CMK (cell line): ENCODE measurements at places on chromosomes 12 and 14.

DNA sequence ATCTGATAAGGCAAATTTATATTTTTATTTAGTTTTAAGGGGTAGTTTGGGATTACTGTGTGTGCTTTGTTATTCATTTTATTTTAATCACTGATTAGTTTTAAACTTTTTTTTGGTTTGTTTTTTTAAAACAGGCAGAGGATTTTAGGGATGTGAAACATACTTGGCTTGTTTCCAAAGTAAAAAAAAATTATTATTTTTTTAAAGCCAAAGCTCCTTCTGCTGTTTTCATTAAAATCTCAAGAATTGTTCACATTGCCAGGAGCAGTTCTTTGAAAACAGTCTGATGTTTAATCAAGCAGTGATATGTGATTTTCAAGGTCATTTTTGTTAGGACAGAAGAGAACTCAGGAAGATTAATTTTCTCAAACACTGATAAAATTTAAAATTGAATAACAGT lies 11.2 kb downstream of the TTC8 start:
- no peak for DNase-seq

DNA sequence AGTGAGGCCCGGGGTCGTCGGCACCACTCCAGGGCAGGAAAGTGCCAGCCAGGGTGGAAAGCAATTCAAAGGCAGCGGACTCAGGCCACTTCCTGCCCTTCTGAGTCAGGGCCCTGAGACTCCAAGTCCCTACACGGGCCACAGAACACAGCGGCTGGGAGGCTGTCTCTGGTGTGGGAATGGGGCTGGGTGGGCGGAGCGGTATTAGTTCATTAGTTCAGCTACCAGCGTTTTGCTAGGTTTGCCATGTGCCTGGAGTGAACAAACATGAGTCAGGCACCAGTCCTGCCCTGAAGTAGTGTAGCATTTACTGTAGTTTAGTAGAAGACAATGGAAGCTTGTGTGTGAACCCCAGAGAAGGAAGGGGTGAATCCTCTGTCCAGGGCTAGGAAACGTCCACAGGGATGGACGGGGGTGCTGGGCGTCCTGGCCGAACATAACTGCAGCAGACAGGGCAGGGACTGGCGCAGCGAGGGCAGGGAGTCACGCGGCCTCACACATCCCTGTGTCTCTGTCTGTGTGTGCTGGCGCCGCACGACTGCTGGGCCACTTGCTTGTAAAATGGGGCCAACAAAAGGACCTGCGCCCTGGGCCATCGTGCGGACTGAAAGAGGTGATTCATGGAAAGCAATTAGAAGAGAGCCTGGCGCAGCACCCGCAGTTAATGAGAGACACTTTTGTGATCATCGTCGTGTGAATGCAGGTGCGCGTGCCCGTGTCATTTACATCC lies 186.4 kb upstream of the PRMT8 start:
- DNase-seq, result no peak

DNA sequence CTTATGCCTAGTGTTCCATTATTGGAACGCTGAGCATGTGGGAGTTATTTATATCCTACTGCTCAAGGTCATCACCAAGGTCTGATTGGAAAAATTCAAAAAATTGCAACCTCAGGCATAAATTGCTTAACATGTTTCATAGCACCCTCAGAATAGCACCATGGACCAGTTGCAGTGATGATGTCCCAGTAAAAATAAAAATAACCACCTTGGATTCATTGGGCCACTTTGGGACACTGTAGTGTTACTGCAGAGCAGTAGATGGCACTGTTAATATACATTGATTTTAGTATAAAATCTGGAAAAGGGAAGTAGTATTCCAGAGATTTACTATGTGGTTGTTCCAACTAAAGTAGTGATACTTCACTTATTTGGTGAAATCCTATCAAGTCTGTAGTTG lies 31.0 kb upstream of the PTCSC3 start:
- no peak for DNase-seq

GRCh38 chr12:20740972-20741371 lies 45.8 kb downstream of the SLCO1C1 start:
- no peak for DNase-seq

GRCh38 chr12:113184098-113184899 lies 979 bp downstream of the DDX54 start:
- DNase-seq, result no peak

DNA sequence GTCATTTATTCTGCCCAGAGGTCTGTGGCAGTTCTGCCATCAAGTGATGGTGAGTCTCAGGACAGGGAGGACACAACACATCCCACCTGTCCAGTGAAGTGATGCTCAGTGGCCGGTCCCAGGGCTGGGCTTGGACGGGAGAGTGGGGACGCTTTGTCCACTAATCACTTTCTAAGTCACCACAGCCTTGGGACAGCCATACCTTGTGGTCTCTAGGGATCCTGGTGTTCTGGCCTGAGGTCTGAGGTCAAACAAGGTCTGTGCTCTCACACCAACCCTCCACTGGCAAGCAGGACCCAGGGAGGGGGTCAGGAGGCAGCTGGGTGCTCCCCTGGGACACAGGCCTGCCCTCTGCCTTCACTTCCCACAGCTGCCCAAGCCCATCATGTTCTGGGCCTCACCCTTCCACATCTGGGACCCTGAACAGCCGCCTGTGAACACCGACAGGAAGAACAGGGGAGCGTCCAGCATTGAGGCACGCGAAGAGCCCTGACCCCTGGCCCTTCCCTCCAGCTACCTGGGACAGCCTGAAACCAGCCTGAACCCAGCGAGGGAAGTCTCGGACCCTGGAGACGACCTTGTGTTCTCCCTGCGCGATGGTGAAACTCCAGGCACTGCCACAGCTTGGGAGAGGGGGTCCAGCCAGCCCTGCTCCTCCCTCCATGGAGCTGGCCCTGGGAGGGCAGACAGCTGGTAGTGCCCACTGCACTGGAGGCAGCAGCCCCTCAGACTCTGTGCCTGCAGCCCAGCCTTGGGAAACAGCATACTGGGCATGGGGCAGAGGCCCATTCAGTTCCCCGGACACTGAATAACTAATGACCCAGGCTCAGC lies 19.7 kb upstream of the GPR132 start:
- DNase-seq, result no peak

GRCh38 chr14:20560961-20561360 lies at the start of gene RNASE9:
Gene RNASE9 (minus strand): TSS chr14:20561047.
- DNase-seq, result no peak

DNA sequence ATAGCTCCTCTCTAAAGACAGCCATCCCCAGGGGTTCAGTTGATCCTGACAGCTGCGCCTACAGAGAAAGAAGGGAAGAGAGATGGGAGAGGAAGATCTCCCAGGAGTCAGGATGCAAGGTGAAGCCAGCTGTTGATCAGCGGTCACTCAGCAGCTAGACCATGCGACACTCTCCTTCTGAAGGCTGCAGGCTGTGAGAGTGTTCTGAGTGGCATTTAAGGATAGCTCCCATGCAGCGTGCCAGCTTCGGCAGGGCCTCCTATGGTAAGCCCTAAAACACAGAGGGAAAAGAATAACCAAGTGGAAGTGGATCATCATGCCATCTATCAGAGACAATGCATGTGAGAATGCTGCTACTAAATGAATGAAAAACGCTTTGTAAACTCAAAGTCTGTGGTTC lies 197.9 kb upstream of the NUDT4 start:
- DNase-seq, result no peak

- no peak for DNase-seq
These were observed 11.5 kb upstream of the CABP1 start for GRCh38 chr12:120628919-120629318.

DNA sequence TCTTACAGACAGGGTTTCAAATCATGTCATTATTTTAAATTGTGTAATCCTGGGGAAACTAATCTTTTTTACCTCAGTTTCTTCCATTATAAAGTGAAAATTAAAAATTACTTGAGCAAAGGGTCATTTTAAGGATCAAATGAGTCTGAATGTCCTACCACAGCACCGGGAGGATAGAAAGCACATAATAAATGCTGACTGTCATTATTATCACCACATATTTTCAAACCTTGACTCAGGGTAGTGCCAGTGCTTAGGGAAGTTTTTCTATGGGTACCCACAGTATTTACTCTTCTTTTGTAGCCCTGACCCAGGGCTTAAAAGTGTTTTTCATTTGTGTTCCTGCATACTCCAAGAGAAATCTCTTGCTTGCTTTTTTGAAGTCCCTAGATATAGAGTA lies 60.5 kb downstream of the KCNMB4 start:
- no peak for DNase-seq

GRCh38 chr12:30980955-30981662 lies 54.6 kb downstream of the TSPAN11 start:
- no peak for DNase-seq

GRCh38 chr14:102197317-102197853 lies 57.7 kb downstream of the WDR20 start:
- no peak for DNase-seq

DNA sequence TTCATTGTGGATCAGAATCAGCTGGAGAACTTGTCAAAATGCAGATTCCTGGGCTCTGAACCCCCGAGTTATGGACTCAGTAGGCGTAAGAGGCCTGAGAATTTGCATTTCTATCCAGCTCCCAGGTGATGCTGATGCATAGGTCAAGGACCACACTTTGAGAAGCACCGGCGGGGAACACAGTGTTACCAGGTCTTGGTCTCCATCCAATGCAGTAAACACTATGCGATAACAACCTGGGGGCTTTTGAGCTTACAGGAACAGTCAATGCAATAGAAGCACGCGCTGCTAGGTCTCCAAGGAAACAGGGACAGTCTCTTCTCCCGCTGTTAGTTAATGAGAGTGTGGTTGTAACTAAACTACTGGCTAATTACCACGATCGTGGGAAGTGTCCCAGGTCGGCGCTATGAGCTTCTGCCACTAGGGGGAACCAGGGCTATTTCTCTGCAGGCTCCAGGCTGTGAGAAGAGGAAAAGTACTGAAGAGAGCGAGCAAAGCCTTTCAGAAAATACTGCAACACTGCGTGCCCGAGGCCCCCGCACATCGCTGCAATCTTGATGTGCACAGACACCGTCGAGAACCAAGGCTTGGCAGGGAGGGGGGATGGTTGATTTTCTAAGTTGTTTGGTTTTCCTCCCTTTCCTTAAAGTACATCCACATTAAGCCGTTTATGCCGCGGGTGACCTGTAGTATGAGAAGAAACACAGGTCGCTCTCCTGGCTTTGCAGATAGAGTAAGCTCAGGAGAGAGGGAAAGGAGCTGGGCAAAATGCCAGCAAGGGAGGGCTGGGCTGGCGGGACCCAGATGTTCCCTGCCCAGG lies 52.0 kb upstream of the KCNA1 start:
- peak; percentile 22 for DNase-seq

DNA sequence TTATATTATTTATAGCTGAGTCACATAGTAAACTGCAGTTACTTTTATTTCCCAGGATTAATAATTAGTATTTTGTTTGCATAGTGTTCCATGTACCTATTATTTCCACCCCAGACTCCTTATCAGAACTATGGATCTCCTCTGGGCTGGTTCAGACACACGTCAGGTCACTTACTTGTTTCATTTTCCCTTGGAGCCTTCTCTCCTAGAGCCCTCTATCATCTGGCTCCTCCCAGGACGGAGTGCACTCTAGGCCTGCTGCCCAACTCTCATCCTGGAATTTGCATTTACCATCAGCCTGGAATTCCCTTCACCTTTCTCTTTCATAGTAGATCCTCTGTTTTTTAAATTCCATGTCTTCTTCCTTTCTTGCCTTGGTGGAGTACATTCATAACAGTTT lies 28.5 kb upstream of the GALNT16 start:
- no peak for DNase-seq

DNA sequence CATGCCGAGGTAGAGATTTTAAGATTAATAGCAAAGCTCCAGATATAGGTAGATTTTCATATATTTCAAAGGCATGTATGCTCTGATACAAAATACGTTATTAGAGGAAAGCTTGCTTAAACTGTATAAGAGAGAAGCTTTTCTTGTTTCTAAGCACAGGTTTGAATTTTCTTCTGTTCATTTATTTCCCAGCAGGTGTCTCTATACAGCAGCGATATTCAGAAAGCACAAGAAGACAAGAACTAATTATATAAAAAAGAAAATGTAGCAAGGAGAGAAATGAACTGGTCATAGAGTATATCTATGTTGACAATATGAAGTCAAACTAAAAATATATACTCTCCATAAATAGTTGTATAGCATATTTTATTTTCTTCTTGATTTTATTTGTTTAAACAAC lies 307.4 kb upstream of the NOVA1 start:
- no peak for DNase-seq

- DNase-seq, result no peak
These were observed 751 bp downstream of the GDF11 start for GRCh38 chr12:55743406-55744339.

GRCh38 chr12:58364389-58365086 lies 423.2 kb downstream of the ATP23 start:
- DNase-seq, result no peak

- DNase-seq, result no peak
These were observed 158.0 kb downstream of the RAD51B start for GRCh38 chr14:67977434-67978034.

GRCh38 chr14:95460647-95461478 lies 55.6 kb downstream of the SYNE3 start:
- DNase-seq, result no peak

DNA sequence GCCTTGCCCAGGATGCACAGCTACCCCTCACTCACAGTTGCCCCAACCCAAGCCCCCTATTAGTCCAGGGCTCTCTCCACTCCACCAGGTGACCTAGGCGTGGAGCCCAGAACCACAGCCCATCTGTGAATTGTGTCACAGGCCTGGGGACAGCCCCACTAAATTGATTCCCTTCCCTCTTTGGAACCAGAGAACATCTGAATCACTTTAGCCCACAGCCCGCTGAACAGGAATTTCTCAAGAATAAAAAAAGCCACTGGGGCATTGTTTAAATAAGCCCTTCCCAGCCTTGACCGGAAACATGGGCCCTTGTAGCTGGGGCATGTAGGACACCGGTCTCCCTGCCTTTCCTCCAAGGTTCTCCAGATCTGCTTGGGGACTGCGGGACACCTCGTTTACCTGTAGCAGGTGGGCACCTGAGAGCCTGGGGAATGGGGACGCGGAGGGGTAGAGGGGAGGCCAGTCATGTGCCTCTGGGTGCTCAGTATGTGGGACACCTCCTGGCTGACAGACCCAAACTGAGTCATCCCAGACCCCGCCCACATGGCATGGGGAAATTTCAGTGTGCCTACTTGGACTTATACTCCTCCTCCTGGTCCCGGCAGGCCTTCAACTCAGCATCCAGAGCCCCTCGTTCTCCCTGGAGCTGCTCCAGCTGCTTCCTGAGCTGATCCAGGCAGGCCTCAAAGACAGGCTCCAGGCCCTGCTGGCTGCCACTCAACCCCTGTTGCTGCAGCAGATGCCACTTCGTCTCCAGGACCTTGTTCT lies 1.3 kb downstream of the KRT78 start:
- DNase-seq, result no peak

- DNase-seq, result no peak
These were observed 133.1 kb downstream of the PRIMA1 start for GRCh38 chr14:93655078-93655750.
